ENCODE measurements at places on chromosomes 4 and X.

GRCh38 chr4:173128199-173128890 is 40.3 kb upstream of the GALNT7 start:
- no peak for DNase-seq

GRCh38 chrX:56762220-56762619 is 33.2 kb downstream of the NBDY start:
- no peak for DNase-seq

DNA sequence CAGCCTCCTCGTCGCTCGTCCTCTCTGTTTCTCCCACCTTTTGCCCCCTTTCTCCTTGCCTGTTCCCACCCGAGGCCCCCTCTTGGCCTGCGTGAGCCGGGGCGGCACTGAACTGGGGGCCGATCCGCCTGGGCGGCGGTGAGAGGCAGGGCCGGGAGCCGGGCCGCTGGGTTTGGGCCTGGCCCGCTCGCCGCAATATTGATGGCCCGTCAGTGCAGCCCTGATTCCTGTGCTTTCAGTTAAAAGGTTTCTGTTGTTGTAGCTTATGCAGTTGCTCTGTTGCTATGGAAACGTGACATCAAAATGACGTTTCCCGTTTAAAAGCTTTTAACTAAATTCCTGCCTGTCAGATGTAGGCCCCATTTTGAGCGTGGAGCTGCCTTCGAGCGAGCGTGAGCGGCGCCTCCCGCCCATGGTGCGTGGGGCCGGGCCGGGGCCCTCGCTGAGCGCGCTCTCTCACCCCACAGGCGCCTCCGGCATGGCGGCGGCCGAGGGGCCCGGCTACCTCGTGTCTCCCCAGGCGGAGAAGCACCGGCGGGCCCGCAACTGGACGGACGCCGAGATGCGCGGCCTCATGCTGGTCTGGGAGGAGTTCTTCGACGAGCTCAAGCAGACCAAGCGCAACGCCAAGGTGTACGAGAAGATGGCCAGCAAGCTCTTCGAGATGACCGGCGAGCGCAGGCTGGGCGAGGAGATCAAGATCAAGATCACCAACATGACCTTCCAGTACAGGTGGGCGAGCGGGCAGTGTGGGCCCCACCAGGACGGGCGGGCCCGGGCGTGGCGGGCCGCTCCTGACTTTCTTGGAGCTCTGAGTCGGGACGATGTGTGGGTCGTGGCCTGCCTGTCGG is at the start of gene MSANTD1:
Gene MSANTD1 (plus strand): TSS at position 349 of the 851 bp plus-strand sequence. CDS start 64 bp downstream, at position 413.
- no peak for DNase-seq

DNA sequence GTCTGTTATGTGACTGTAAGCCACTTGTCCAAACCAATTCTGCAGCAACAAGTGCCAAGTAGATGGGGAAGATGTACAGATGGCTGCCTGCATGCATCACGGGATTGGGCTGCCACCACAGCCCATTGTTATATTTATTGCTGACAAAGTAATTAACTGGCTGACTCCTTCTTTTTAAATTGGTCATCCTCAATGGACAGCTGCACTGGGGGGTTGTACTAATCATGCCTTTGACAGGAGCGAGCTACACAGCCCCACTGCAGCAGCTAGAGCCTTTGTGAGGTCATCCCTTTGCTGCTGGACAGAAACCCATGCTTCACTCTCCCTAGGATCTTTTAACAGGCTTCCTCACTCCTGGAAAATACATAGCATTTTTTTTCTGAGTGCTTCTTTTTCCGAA is 146.7 kb upstream of the CXXC4 start:
- no peak for DNase-seq

GRCh38 chrX:39983715-39984114 is 114.0 kb downstream of the BCOR start:
- no peak for DNase-seq
